ENCODE measurements at places on chromosomes 12 and 14. TPM values are rescaled to one million over a fixed set of nuclear protein-coding genes. Genes with fewer than 3 reads are reported as not detected.

RFLNA gene
- not detected for total RNA-seq

KCNC2 gene
- not detected for total RNA-seq

TMEM119 gene
- 0.05 TPM for total RNA-seq

TAS2R13 gene
- total RNA-seq: not detected

LTA4H gene
- 97.7 TPM for total RNA-seq

C12orf54 gene
- not detected for total RNA-seq

SIX6 gene
- total RNA-seq: not detected

EFS gene
- not detected for total RNA-seq

SLC25A21 gene
- total RNA-seq: 0.53 TPM

LRRC10 gene
- total RNA-seq: not detected

SPTB gene
- total RNA-seq: 1.1 TPM

KANSL2 gene
- 43.7 TPM for total RNA-seq

KLRC3 gene
- 0.37 TPM for total RNA-seq

PTPRO gene
- total RNA-seq: not detected

NGB gene
- not detected for total RNA-seq

CIDEB gene
- 0.19 TPM for total RNA-seq

POU6F1 gene
- total RNA-seq: 2.5 TPM

DEGS2 gene
- 1.6 TPM for total RNA-seq

SDR9C7 gene
- total RNA-seq: not detected

TSHR gene
- total RNA-seq: not detected

TRIM9 gene
- total RNA-seq: 8.3 TPM

PTPRR gene
- 0.19 TPM for total RNA-seq

LHX5 gene
- total RNA-seq: not detected

NKX2-1 gene
- not detected for total RNA-seq

ISCU gene
- total RNA-seq: 95.4 TPM

ORAI1 gene
- 43.9 TPM for total RNA-seq

ACSM4 gene
- not detected for total RNA-seq

SERPINA6 gene
- 0.74 TPM for total RNA-seq

STAB2 gene
- not detected for total RNA-seq

VDR gene
- 3.6 TPM for total RNA-seq

PDZRN4 gene
- total RNA-seq: not detected

PIWIL1 gene
- total RNA-seq: not detected

MGAT4C gene
- 0.18 TPM for total RNA-seq

CEBPE gene
- not detected for total RNA-seq

SERPINA4 gene
- total RNA-seq: not detected

TPPP2 gene
- not detected for total RNA-seq

SYCP3 gene
- not detected for total RNA-seq

KLHL33 gene
- total RNA-seq: not detected

C12orf50 gene
- not detected for total RNA-seq

AICDA gene
- total RNA-seq: not detected

AVPR1A gene
- not detected for total RNA-seq

SERPINA9 gene
- not detected for total RNA-seq

IFT81 gene
- total RNA-seq: 21.2 TPM
